ENCODE measurements at places on chromosomes 7 and 10.
A peak's percentile ranks its signal among the peaks of the same experiment; 100 is the strongest.

DNA sequence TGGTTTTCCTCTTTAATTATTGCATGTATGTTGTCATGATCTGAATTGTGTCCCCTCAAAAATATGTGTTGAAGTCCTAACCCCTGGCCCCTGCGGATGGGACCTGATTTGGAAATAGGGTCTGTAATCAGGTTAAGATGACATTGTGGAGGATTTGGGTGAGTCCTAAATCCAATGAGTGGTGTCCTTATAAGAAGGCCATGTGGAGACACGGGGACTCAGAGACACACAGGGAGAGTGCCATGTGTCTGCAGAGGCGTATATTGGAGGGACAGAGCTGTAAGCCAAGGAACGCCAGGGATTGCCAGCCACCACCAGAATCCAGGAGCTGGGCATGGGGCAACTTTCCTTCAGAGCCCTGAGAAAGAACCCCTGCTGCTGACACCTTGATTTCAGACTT, 171.9 kb downstream of the CREB5 start:
- DNase-seq, result no peak

DNA sequence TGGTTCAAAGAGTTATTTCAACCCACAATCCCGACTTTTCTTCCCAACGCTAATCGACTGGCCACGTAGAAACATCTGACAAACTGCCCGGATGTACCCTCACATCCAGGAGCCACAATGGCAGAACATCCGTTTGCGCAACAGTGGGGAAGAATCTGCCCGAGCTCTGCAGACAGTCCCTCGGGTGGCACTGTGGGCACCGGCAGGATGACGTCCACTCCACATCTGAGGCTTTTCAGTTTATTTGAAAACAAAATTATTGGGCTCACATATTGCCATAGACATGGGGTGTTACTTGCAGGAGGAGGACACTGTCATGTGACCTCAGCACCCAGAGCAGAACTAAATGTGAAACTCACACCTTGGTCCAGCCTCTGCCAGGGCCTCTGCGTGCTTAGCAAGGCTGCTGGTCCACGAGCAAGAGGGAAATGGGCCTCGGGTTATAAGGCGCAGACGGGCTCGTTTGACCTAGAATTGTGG, 84.1 kb downstream of the MKI67 start:
- DNase-seq, result no peak

GRCh38 chr7:117715784-117716445, 157.3 kb downstream of the CTTNBP2 start:
- peak; percentile 66 for DNase-seq

DNA sequence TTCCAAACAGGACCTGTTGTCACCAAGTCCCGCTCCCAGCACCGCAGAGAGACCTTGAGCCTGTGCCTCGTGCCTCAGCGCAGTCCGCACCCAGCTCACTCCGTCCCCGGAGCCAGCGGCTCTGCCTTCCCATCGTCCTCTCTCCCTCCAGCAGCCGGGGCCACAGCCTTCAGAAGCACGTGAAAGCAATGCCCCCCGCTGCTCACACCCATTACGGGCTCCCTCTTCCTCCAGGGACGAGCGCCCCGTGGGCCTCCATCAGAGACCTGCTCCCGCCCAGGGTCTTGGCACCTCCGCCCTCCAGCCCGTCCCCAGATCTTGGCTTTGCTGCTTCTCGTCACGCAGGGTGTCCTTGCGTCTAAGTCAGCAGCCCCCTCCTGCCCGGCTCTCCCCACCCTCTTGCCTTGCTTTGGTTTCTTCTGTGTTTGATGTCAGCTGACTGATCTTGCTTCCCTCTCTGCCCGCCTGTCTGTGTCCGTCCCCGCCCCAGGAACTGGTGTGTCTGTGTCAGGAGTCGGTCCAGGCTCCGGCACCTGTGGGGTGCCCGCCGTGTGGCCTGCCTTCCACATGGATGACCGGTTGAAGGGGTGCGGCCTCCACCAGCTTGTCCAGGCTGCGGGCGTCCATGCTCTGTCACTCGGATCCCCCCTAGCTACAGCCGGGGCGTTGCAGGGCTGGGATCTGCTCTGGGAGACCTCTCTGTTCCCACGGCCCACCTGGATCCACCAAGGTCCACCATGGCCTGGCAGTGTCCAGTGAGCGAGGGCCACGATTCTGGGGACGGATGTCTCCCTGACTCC, 61.9 kb downstream of the FOXL3 start:
- no peak for DNase-seq

DNA sequence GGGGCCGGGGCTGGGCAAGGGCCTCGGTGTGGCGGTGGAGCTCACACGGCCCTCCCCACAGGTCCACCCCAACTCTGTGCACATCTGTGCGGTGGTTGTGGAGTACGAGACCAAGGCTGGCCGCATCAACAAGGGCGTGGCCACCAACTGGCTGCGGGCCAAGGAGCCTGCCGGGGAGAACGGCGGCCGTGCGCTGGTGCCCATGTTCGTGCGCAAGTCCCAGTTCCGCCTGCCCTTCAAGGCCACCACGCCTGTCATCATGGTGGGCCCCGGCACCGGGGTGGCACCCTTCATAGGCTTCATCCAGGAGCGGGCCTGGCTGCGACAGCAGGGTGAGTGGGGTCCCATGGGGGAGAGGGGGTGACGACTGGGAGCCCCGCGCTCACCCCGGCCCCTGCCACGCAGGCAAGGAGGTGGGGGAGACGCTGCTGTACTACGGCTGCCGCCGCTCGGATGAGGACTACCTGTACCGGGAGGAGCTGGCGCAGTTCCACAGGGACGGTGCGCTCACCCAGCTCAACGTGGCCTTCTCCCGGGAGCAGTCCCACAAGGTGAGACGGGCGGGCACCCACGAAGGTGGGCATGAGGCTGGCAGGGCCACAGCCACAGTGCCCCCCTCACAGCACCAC, 8.8 kb downstream of the TMEM120A start:
- no peak for DNase-seq

GRCh38 chr10:79093658-79094411, 25.1 kb downstream of the ZMIZ1 start:
- DNase-seq, result no peak

- no peak for DNase-seq
Measured at GRCh38 chr10:47406548-47406869, 22.4 kb upstream of the ZNF488 start.

DNA sequence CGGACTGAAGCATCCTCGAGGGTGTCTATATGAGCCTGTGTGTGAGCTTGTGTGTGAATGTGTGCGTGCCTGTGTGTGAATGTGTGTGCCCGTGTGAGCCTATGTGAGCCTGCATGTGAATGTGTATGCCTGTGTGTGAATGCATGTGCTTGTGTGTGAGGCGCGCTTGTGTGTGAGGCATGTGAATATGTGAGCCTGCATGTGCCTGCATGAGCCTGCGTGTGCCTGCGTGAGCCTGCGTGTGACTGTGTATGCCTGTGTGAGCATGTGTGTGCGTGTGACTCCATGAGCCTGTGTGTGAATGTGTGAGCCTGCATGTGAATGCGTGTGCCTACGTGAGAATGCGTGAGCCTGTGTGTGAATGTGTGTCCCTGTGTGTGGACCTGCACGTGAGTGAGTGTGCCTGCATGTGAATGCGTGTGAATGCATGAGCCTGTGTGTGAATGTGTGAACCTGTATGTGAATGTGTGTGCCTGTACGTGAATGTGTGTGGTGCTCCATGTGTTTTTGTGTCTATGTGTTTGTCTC, 33.4 kb downstream of the PDGFA start:
- DNase-seq, result no peak

GRCh38 chr10:93062514-93063143, 2.0 kb downstream of the CYP26C1 start:
- no peak for DNase-seq

GRCh38 chr7:116736927-116737715, 65.1 kb downstream of the MET start:
- DNase-seq, result no peak

All from NT2/D1 (cell line).